ENCODE measurements at places on chromosomes 4 and X.

GRCh38 chr4:53705151-53705764 is 114.0 kb upstream of the LNX1 start:
- no peak for DNase-seq

DNA sequence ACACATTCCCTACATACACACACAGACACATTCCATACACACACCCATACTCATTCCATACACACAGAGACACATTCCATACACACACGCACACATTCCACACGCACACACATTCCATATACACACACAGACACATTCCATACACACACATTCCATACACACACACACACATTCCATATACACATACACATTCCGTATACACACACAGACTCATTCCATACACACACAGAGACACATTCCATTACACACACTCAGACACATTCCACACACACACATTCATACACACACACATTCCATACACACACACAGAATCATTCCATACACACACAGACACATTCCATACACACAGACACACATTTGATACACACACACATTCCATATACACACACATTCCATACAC is 15.2 kb downstream of the LINC00632 start:
- no peak for DNase-seq

GRCh38 chr4:38600575-38600974 is 63.4 kb upstream of the KLF3 start:
- DNase-seq: no peak

- DNase-seq: no peak
These were observed 4.1 kb downstream of the BRS3 start for GRCh38 chrX:136491832-136492231.

GRCh38 chrX:118756101-118756500 is 28.7 kb downstream of the IL13RA1 start:
- DNase-seq: no peak

DNA sequence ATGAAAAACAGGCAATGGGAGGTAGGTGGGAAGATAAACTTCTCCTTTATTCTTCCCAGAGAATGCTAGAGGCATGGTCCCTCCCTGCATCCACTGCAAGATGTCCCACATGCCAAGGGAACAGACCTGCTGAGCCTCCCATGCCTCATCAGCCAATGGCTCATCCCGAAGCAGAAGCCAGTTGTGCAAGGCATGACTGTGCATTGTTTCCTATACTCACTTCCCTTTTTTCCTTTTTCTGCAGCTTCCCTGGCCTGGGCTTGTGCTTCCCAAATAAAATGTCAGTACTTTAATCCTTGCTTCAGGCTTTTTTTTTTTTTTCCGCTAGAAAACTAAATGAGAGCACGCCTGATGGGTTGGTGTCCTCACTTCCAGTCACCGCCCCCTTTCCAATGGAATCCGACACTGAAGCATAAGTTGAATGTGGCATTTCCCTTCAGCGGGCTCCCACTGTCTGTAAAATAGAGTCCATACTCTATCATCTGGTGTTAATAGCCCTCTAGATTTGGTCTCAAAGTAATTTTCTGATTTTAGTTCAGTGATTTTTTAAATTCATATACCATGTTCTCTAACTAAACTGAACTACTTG is 239.0 kb upstream of the JADE1 start:
- DNase-seq: no peak

DNA sequence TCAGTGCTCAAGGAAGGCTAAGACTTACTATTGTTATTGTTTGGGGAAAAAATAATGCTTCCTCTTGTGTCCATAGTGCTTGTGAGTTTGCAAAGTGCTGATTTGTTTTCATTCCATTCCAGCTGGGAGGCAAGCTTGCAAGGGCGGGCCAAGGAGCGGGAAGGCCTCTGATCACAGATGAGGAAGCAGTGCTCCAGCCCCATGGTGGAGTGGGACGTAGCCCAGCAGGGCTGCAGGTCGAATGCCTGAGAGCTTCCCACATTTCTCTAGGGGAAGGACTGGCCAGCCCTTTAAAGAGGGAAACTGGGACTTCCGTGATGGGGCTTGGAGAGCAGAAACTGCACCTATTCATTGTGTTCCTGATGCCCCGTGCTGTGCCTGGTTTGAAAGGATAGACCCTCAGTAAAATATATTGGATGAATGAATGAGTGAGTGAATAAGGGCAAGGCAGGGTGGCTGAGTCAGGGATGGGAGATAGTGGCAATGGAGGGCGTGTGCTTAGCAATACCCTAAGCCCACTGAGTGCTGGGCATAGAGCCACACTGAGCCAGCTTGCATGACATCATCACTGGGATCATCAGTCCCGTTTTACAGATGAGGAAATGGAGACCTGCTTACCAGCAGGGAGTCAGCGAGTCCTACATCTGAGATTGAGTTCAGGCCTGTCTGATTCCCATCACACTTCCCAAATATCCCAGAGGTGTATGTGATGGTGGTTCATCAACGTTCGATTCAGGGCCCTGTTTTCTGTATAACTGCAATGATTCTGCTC is 17.9 kb upstream of the NSG1 start:
- no peak for DNase-seq

DNA sequence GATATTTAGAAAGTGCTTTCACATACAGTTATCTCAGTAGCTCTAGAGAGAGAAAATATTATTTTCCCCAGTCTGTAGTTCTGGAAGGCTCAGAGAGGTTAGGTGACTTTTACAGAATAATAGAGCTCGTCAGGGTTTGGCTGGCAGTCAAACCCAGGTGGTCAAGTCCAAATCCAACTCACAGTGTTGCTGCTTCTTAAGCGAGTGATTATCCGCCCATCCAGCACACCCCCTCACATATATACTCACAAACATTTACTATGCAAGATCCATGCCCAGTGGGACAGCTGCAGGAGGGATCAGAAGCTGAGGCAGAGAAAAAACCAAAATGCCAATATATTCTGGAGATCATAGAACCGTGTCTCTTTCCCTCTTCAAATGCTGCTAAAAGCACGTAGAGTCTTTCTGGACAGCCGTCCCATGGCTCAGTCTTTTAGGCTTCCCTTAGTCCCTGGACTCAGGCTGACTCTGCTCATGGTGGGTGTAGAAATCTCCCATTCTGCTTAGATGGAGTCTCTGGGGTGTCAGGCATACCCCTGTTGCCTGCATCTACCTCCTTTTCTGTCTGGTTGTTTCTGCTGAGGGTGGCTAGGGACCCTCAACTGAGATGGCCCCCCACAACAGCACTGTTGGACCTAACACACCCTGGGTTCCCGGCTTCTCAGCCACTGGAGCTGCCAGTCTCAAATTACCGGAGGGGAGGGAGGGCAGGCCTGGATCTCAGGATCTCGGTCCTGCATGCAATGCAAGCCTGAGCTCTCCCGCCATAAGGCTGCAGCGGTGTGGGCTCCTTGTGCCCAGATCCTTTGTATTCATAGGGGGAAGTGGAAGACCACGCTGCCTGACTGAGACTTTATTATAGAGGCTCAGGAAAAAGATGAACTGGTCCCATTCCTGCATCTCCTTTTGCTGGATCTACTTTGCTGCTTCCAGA is at the start of gene CHRNA9:
CHRNA9 (plus strand) TSS at position 743 of the 934 bp plus-strand sequence; CDS start at position 878, 135 bp downstream.
- no peak for DNase-seq

DNA sequence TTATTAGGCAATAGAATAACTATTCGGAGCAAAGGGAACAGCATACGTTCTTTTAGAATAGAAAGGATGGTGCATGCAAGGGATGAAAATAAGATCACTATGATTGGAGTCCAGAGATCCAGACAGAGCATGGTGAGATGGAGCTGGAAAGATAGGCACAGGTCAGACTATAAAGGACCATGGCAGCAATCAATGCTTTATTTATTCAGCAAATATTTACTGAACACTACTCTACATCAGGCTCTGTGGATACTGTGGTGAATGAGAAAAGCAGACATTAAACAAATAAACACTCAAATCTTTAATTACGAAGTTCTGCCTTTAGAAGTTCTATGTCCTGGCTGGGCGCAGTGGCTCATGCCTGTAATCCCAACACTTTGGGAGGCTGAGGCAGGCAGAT is 44.7 kb upstream of the ACSL4 start:
- no peak for DNase-seq

DNA sequence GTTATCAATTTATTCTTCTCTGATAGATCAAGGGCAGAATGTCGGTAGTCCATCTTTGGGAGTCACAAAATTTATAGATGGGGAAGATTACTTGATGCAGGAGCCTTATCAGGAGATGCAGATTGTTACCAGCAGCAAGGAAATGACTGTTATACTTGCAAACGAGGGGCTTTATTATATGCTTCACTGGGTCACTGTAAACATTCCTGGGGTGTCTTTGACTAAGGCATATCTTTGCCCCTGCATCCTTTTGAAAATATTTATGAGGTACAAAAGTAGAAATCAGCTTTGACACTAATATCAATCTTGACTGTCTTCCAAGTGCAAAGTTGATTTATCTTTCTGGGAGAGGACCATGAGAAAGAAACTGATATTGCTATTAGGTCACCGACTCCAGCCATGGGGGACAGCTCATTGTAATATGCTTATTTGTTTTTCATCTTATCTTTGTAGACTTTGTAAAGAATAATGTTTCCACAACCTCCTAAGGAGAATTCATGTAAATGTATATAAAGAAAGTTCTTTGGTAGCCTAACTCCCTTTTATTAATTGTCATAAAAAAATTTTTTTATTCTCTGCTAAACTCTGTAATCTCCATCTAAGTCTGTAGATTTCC is 177.3 kb upstream of the EMCN start:
- DNase-seq: no peak

- no peak for DNase-seq
These were observed 66.1 kb upstream of the KLHL13 start for GRCh38 chrX:118182681-118183080.

GRCh38 chr4:13750594-13750993 is 123.1 kb upstream of the BOD1L1 start:
- no peak for DNase-seq

DNA sequence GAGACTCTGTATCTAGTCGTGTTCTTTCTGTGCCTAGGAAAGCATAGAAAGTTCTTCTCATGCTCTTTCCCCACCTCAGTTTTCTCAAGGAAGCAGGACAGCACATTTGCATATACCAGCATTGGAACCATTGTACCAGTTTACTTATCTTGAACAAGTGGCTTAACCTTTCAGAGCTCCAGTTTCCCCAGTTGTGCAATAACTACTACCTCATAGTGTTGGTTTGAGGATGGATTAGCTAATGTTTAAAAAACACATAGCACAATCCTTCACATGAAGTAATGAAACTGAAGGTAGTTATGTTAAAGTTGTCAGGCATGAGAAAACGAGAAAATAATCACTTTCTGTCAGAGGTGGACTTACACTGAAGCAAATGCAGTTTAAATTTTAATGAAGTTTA is 92.2 kb upstream of the H2AZ1 start:
- no peak for DNase-seq

- DNase-seq: no peak
These were observed 84.8 kb downstream of the TNIP2 start for GRCh38 chr4:2671267-2671895.

DNA sequence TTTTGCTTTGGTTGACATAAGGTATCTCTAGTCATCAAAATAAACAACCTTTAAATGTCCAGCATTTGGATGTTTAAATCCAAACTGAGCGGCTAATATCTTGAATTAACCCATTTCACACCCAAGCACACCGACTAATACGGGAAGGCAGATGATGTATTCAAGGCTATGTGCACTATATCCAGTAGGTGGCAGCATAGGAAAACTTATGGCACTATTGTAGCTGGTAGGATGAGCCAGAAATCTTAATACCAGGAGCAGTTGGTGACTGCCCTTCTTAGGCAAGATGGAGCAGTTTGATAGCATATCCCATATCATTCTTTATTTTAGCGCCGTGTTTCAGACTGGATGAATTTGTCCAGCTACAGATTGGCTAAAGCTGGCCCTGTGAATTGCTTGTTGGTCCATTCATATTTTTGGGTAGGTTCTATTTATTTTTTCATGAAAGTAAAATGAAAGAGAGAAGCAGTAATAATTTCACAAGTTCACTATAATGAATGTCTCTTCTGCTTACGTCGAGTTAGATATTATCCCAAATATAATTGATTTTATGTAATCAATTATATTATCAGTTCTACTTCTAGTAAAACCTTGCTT is 24.4 kb downstream of the UCHL1 start:
- DNase-seq: peak; percentile 51

DNA sequence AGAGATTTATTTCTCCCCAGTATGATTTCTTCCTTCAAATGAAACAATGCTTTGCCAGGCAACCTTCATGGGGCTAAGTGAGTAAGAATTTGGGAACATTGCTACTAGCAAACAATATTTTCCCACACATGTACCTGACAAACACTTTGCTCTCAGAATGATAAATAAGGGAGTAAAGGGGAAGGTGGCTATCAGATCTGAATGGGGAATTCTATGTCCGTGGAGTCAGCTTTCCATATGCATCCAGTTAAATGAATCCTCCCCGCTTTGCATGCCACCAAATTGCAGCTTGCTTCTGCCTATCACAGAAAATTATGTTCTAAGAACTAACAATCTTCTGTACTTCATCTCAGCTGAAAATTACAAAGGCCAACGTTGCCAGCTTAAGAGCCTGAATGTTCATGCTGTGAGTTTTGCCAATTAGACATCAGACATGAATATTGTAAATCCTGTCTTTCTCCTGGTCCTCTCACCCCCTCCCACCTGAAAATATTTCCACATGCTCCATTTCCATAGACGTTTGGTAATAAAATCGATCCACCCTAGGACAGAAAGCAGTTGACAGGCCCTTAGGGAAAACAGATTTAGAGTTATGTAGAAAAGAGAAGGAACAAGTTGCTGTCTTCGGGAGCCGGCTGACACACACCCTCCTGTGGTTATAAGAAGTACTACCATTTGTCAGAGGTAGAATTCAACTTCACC is 6.3 kb downstream of the MEPE start:
- DNase-seq: peak; percentile 1

- DNase-seq: no peak
These were observed 13.0 kb upstream of the FGF5 start for GRCh38 chr4:80253510-80253909.

DNA sequence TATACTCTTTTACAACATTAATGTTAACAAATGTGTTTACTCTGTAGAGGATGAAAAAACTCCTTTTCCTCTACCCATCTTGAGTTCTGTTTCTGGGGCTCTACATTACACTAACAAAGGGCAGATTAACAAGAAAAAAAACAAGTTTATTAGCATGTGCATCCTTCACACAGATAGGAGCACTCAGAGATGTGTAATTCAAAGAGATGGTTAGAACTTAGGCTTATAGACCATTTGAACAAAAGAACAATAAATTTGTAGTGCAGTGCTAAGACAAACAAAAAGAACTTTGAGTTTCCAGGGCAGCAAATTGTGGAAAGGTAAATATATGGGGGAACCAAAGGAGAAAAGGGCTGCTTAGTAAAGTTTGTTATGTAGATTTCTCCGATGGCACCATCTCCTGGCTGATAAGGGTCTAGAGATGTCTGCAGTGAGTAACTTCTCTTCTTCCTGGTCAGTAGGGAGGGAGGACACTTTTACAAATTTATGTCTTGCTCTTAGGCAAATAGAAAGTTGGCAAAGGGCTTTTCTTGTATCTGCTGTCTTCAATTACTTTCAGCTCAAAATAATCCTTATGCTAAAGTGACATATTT is 1249.9 kb upstream of the TENM3 start:
- no peak for DNase-seq

GRCh38 chr4:152106113-152106763 is 345.4 kb upstream of the GATB start:
- DNase-seq: no peak

- DNase-seq: no peak
These were observed 1.9 kb downstream of the UBE2K start for GRCh38 chr4:39699687-39700409.
